GM12878 (cell line): ENCODE measurements at places on chromosomes 7 and 10. TPM values are rescaled to one million over a fixed set of nuclear protein-coding genes. Genes with fewer than 3 reads are reported as not detected.

The ASZ1 gene
- not detected in 2 replicates for polyA plus RNA-seq

The CUBN gene
- not detected in 2 replicates for polyA plus RNA-seq

The GNAT3 gene
- polyA plus RNA-seq = 5.4 and 7.0 TPM in 2 replicates

The MYL10 gene
- not detected in 2 replicates for polyA plus RNA-seq

The STOX1 gene
- polyA plus RNA-seq = 0.62 TPM in 1 of 2 replicates, not detected in the other

The PAX2 gene
- not detected in 2 replicates for polyA plus RNA-seq

The IFIT2 gene
- 9.8 and 10.1 TPM in 2 replicates for polyA plus RNA-seq

The TMUB1 gene
- polyA plus RNA-seq = 43.4 and 48.4 TPM in 2 replicates

The GRM3 gene
- polyA plus RNA-seq = 0.08 TPM in 2 replicates

The GIMAP5 gene
- 3.1 and 3.8 TPM in 2 replicates for polyA plus RNA-seq

The TMEM139 gene
- polyA plus RNA-seq = 0.17 TPM in 1 of 2 replicates, not detected in the other

The MOGAT3 gene
- not detected in 2 replicates for polyA plus RNA-seq

The CREB5 gene
- polyA plus RNA-seq = 50.8 and 57.0 TPM in 2 replicates

The MMD2 gene
- polyA plus RNA-seq = not detected in 2 replicates

The CACNA2D1 gene
- 1.2 TPM in 2 replicates for polyA plus RNA-seq

The GPR146 gene
- polyA plus RNA-seq = 0.41 and 1.0 TPM in 2 replicates

The CCDC146 gene
- polyA plus RNA-seq = 0.16 and 1.2 TPM in 2 replicates

The FOXP2 gene
- 2.5 and 3.1 TPM in 2 replicates for polyA plus RNA-seq

The MKX gene
- polyA plus RNA-seq = not detected in 2 replicates

The ARPC1B gene
- polyA plus RNA-seq = 588 and 598 TPM in 2 replicates

The TFPI2 gene
- 0.31 and 0.85 TPM in 2 replicates for polyA plus RNA-seq

The ACSM6 gene
- 0.21 and 0.28 TPM in 2 replicates for polyA plus RNA-seq

The ITIH5 gene
- 0.14 TPM in 1 of 2 replicates, not detected in the other for polyA plus RNA-seq

The CTTNBP2 gene
- not detected in 2 replicates for polyA plus RNA-seq

The GPC2 gene
- polyA plus RNA-seq = 0.20 and 0.68 TPM in 2 replicates

The AZGP1 gene
- polyA plus RNA-seq = 0.43 TPM in 1 of 2 replicates, not detected in the other

The CCL24 gene
- polyA plus RNA-seq = not detected in 2 replicates

The CYP17A1 gene
- not detected in 2 replicates for polyA plus RNA-seq

The PON1 gene
- polyA plus RNA-seq = not detected in 2 replicates

The VAX1 gene
- polyA plus RNA-seq = not detected in 2 replicates

The FAM13C gene
- 0.18 TPM in 1 of 2 replicates, not detected in the other for polyA plus RNA-seq

The FAM180A gene
- not detected in 2 replicates for polyA plus RNA-seq

The GBF1 gene
- polyA plus RNA-seq = 29.5 and 32.7 TPM in 2 replicates

The MRLN gene
- not detected in 2 replicates for polyA plus RNA-seq

The OSBPL3 gene
- 29.7 and 33.3 TPM in 2 replicates for polyA plus RNA-seq
